Activated CD8-positive, alpha-beta T cell treated with anti-CD3 and anti-CD28 coated beads, Interleukin-2, amount 10 ng/mL, durations not matched to agents 7 days and 5 days (primary cell): ENCODE measurements at places on chromosomes 5 and 9. TPM values are rescaled to one million over a fixed set of nuclear protein-coding genes. Genes with fewer than 3 reads are reported as not detected.

- no peak overlapping the region for H3K27ac ChIP-seq
- H3K4me3 ChIP-seq, result no peak overlapping the region
- H3K27me3 ChIP-seq, result peaks cover 2% of the 10 kb centered on the region
- no peak for DNase-seq
- no peaks in the 10 kb centered on the region for H3K36me3 ChIP-seq
Observed at GRCh38 chr5:127865273-127865672, 162.1 kb downstream of the CCDC192 start.

- peaks cover 2% of the 10 kb centered on the region for H3K4me1 ChIP-seq
- no peaks in the 10 kb centered on the region for H3K27me3 ChIP-seq
- DNase-seq, result no peak
- H3K36me3 ChIP-seq, result no peaks in the 10 kb centered on the region
Observed at GRCh38 chr9:15278839-15279238, 28.2 kb downstream of the TTC39B start.

DNA sequence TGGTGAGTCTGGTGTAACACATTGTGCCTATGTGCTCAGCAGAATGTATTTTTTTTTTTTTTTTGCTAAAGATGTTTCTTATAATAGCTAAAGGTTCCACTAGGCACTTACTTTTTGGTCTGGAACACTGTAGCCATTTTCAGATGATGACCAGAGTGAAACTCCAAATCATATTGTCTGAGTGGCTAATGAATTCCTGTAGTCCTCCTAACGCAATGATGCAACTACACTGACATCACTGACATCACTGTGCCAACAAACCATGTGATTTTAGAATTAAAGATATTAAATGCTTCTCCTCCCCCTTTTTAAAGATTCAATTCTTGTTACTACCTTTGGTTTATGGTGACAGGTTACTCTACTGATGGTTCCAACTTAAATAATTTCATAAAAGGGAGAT, 28.8 kb downstream of the JAKMIP2 start:
- peaks cover 2% of the 10 kb centered on the region for H3K36me3 ChIP-seq
- no peak for DNase-seq
- no peak overlapping the region for H3K4me3 ChIP-seq
- no peaks in the 10 kb centered on the region for H3K27me3 ChIP-seq

DNA sequence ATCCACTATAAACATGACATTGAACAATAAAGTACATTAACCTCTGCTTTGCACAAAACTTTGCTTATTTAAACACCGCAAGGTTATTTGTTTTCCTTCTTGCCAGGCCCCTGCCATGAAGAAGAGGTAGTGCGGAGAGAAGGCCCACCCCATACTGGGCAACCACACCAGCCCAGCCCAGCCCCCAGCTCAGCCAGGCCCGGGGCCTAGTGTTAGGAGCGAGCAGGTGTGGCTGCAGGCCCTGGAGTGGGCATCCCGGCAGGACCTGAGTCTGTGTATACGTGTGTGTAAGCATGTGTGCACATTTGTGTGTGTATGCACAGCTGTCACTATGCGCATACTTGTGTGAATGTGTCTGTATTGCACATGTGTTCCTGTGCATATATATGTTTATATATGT, 90.4 kb upstream of the MVB12B start:
- H3K27me3 ChIP-seq, result no peaks in the 10 kb centered on the region
- no peaks in the 10 kb centered on the region for H3K36me3 ChIP-seq
- H3K4me1 ChIP-seq, result no peaks in the 10 kb centered on the region
- H3K4me3 ChIP-seq, result no peak overlapping the region
- H3K27ac ChIP-seq, result no peak overlapping the region
- DNase-seq, result no peak

NPDC1 gene
- 29.9 TPM for total RNA-seq

IFNA4 gene
- not detected for total RNA-seq

GRCh38 chr5:149320791-149321330, 24.4 kb upstream of the GRPEL2 start:
- no peaks in the 10 kb centered on the region for H3K36me3 ChIP-seq
- no peak overlapping the region for H3K27ac ChIP-seq
- no peak for DNase-seq
- H3K4me3 ChIP-seq, result no peak overlapping the region

PCDHB12 gene
- total RNA-seq, result not detected

DRD1 gene
- not detected for total RNA-seq
